Lower lobe of right lung (tissue), 2 donors: ENCODE measurements at places on chromosomes 1 and 21.

DNA sequence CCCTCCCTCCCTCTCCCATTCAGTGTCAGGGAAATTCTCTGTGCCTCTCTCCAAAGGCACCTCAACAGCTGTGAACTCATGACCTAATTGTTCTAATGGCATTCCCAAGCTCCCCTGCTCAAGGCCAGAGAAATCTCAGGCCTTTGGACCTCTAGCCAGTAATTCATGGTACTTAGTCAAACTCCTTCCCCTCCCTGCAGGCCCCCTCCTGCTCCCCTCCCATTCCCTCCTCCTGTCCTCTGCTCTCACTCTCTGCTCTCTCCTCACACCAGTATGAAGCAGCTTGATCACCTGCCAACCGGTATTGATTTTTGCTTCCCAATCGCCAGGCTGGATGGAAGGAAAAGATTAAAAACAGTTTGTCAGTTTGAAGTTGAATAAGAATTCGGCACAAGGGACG, 370.5 kb upstream of the PBX1 start:
- no peaks in the 10 kb centered on the region for H3K27me3 ChIP-seq
- H3K36me3 ChIP-seq: no peaks in the 10 kb centered on the region
- no peak overlapping the region for H3K4me3 ChIP-seq
- H3K27ac ChIP-seq: no peak overlapping the region
- no peak for DNase-seq
- H3K4me1 ChIP-seq: no peaks in the 10 kb centered on the region

DNA sequence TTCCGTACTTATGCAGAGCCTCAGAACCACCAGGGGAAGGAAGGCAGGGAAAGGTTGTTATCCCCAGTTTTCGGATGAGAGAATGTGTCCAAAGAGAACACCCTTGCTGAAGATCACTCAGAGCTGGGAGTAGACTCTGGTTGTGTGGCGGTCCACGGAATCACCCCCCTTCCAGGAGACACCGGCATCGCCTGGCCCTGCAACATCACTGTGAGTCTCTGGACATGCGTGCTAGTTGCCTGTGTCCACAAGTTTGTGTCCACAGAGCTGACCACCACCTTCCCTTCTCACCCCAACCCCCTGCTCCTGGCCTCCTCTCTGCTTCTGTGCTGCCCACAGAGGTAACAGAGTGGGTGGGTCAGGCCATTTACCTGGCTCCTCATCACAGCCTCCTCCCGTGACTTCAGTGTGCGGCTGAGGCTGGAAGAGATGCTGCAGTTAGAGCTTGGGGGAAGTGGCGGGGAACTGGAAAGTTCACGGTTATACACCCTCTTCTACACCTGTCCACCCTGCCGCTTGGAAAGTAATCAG, 7.3 kb downstream of the MYBPH start:
- H3K4me3 ChIP-seq: no peak overlapping the region
- H3K4me1 ChIP-seq: no peaks in the 10 kb centered on the region
- H3K36me3 ChIP-seq: no peaks in the 10 kb centered on the region
- H3K27me3 ChIP-seq: no peaks in the 10 kb centered on the region
- no peak overlapping the region for H3K27ac ChIP-seq
- no peak for DNase-seq

DNA sequence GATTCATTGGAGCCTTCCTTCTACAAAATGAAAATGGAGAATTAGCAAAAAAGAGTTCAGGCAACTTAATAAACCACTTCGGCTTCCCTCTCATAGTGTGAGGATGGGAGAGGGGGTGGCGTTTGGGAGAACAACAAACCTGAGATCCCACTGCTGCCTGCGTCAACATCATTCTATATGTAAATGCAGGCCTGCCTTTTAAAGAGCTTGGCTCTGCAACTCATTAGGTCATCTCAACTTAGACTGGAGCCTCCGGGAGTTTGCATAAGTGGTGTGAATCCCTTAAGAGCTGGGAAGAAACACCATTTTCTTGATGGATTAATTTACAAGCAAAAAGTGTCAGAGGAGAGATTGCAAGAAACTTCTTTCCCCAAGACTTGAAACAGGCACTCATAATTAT, 127.6 kb upstream of the DAB1 start:
- DNase-seq: no peak
- H3K27ac ChIP-seq: no peak overlapping the region
- H3K4me1 ChIP-seq: no peaks in the 10 kb centered on the region
- no peaks in the 10 kb centered on the region for H3K36me3 ChIP-seq
- H3K27me3 ChIP-seq: no peaks in the 10 kb centered on the region
- no peak overlapping the region for H3K4me3 ChIP-seq

- no peak for DNase-seq
- no peak overlapping the region for H3K27ac ChIP-seq
- no peaks in the 10 kb centered on the region for H3K4me1 ChIP-seq
- H3K27me3 ChIP-seq: no peaks in the 10 kb centered on the region
Measured at GRCh38 chr1:67338642-67339041, 31.0 kb downstream of the IL12RB2 start.

DNA sequence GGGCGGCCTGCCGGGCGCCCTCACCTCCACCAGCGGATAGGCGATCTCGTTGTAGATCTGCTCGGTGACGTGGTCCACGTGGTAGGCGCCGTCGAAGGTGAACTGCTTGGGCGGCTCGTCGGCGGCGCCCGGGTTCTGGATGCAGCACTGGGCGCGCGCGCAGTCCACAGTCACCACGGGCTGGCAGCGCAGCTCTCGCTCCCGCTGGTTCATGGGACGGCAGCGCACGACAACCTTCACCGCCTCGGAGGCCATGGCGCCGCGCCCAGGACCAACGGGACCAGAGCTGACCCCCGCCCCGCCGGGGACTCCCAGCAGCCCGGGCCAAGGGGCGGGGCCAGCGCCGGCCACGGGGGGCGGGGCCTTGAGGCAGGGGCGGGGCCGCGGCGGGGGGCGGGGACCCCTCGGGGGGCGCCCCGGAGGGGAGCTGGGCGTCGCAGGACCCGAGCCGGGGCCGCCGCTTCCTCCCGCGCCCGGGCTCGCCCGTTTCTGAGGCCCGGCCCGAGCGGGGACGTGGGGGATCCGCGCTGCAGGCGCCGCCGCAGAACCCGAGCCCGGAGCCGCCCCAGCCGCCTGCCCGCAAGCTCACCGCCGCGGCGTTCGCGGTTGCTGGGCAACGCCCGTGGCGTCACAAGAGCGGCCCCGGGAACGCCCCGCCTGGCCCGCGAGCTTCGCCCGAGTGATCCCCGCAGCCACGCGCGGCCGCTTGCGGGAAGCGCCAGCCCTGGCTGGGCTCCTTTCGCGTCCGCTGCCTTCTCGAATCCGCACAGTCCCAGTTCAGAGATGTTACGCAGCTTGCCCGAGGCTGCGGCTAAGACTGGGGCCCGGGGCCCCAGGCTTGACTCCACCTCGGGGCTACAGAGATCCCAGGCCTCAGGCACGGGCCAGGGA, at the start of gene KIF17:
Gene KIF17 (minus strand): TSS at position 556 of the 891 bp plus-strand sequence. CDS start 301 bp downstream, at position 255.
- H3K27me3 ChIP-seq: peaks cover 29% of the 10 kb centered on the region
- DNase-seq: peak; percentile 87
- H3K4me1 ChIP-seq: peaks cover 9% of the 10 kb centered on the region

GRCh38 chr1:206081856-206082255, 28.9 kb downstream of the RHEX start:
- H3K27ac ChIP-seq: no peak overlapping the region
- no peaks in the 10 kb centered on the region for H3K36me3 ChIP-seq
- H3K27me3 ChIP-seq: no peaks in the 10 kb centered on the region
- H3K4me1 ChIP-seq: no peaks in the 10 kb centered on the region
- DNase-seq: no peak
- no peak overlapping the region for H3K4me3 ChIP-seq
